ENCODE measurements at places on chromosomes 12 and 14.

DNA sequence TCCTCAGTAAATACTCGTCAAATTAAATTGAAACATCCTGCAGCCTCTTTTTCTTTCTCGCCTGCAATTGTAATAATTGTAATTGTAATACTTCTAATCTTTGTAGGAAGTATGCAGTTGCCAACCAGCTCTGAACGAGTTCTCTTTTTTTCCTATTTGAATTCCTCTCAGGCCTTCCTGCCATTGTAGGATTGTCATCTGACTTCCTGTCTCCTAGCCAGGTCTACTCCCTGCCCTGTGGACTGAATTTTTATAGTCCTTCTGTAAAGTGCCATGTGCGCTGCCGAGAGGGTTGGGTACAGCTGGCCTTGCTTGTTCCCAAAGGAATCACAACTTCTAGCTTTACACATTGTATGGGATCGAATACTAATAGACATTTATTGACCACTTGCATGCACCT, 183.3 kb downstream of the SSPN start:
- DNase-seq = no peak

DNA sequence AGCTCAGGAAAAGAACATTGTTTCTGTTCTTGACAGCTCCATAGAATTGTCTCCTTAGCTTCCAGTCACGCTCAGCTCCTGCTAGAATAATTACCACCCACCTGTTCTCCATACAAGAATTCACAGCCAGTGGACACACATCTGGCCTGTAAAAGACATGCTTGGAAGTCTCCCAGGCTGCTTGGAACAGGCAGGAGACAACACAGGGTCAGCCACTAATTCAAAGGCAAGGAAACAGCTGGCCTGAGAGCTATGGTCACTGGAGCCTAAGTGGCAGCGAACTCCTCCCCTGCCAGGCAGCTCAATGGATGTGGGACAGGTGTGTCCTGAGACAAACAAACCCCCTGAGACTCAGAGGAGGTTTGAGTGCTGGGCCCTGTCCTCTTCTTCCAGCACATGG, 22.9 kb upstream of the LTBP2 start:
- no peak for DNase-seq

DNA sequence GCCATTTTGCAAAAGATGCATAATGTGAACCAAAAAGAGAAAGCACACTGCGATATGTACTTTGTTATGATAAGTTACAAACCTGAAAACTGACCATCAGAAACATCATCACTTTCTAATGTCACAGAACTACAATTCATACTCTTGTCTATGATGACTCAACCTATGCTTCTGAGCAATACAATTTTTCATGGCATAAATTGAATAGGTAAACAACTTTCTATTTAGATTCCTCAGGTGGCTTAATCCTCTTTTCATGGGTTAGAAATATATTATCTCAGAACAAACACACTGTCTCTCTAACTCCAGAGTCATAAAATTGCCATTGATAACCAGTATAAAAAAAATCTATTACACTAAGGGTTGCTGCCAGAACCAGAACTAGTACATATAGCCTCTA, 1715.0 kb upstream of the FLRT2 start:
- DNase-seq = no peak

DNA sequence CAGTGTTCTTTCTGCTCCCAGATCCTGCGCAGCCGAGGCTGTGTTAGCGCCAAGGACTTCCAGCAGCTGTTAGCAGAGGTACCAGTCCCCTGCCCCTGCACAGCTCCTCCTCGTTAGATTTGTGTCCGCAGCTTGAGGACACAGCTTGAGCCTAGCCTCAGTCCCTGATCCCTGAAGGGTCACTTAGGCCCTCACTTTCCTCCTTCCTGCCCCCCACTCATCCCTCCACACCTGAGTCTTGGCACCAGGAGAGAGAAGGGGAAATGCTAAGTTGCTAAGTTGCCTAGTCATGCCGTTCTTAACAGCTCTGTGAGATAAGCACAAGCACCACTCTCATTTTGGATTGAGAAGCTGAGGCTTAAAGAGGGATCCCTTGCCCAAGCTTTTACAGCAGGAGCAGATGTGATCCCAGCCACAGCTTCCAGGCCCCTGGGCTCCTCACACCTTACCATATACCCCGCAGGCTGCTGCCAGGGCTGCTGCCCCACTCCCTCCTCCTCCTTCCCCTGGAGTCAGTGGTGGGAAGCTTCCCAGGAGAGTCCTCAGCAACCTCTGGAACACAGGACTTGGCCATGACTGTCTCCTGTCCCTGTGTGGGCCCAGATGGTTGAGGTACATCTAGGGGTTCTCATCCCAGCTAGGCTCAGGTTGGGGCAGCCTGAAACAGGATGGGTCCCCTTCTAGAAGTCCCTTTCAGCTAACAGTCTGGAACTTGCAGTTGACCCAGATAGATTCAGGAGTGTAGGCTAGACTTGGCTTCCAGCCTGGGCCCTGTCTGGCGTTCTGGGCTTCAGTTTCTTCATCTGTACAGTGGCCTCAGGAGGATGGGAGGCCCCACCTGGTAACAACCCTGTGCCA, 975 bp downstream of the OGFOD2 start:
- no peak for DNase-seq

DNA sequence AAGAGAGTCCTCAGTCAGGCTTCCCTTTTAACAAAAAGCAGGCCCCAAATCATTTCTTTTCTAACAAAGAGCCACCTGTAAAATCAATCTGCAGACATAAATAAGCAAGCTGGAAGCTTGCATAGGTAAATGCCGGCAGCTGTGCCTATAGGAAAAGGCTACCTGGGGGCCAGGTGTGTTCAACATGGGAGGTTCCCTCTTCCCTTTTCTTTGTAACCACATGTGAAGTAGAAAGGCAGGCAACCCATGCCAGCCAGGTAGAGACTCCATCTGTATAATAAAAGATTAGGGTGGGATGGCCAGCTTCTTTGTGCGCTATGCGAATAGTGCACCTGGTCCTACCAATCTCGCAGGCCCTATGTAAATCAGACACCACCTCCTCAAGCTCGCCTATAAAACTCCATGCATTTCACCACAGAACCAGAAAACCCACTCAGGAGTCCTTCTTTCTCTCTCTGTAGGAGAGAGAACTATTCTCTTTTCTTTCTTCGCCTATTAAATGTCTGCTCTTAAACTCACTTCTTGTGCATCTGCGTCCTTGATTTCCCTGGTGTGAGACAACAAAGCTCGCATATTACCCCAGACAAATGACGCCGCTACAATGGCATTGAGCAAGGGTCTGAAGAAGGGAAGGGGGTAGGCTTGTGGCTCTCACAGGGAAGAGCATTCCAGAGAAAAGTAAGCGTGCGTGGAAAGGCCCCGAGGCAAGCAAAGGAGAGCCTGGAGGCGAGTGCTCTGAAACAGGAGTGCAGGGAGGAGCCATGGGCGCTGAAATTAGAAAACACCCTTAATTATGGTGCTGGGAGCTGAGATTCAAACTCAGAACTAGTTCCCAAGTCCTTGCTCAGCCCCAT, 67.2 kb downstream of the TTC9 start:
- no peak for DNase-seq

GRCh38 chr12:1797011-1797901, 23.1 kb upstream of the LRTM2 start:
- no peak for DNase-seq

DNA sequence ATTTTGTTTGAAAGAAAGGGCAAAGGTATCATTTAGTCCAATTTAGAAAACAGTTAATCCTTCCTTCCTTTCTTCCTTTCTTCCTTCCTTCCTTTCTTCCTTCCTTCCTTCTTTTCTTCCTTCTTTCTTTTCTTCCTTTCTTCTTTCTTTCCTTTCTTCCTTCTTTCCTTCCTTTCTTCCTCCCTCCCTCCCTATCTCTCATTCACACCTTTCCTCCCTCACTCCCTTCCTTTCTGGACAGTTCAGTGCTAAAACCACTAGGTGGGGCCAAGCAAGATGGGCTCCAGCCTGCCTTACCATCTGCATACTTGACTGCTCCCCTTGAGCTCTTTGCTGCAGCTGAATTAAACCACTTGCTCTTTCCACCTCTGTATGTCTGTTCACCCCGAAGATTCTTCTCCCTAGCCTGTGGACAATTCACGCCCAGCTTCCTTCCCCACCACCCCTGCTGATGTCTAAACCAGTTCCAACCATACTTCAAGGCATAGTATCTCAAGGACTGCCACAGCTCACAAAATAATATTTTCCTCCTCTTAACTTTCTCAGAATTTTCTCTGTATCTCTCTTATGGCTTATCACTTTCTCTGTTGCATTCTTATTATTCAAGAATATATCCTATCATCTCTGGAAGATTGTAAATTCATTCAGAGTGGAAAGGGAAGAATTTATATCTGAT, 78.0 kb downstream of the DBX2 start:
- DNase-seq = no peak

GRCh38 chr12:40959041-40959440, 229.1 kb upstream of the PDZRN4 start:
- no peak for DNase-seq

DNA sequence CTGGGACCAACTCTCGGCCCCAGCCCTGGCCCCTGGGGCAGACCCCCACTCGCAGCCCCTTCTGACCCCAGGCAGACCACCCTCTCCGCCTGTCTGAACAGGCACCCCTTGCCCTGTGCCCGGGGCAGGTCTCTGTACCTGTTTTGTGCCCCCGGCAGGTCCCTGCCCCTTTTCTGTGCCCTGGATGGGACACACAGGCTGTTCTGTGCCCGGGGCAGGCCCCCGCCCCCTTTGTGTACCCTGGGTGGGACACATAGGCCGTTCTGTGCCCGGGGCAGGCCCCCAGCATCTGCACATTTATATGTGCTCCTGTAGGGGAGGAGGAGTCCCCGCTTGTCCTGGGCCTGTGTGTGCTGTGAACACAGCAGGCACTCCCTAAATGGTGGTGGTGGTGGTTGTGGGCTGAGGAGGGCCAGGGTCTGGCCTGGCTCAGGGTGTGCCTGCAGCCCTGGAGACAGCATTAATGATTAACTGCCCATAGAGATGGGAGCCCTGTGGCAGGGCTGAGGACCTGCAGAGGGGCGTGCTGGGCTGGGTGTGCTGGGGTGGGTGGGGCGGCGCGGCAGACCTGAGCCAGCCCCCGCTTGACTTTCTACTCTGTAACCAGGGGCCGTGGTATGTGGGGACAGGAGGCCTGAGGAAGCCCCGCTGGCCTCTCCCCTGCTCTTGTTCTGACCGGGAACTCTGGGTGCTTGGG, 3.7 kb downstream of the FBRSL1 start:
- DNase-seq = no peak

DNA sequence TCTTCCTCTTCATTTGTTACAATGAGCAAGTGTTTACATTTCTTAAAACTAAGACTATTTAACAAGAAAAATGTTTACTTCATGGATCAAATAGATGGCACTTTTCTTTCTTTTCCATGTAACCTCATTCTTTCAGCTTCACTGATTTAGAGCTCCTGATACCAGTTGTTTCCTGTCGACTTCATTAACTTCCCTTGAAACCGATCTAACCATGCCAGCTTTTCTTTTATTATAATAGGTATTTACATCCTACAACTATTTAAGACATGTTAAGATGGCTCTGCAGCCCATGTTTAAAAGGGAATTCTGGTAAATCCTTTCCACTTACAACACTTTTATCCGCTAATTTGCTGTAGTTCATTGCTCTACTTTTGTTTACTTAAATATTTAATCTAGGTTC, 107.3 kb upstream of the DCN start:
- DNase-seq = no peak

DNA sequence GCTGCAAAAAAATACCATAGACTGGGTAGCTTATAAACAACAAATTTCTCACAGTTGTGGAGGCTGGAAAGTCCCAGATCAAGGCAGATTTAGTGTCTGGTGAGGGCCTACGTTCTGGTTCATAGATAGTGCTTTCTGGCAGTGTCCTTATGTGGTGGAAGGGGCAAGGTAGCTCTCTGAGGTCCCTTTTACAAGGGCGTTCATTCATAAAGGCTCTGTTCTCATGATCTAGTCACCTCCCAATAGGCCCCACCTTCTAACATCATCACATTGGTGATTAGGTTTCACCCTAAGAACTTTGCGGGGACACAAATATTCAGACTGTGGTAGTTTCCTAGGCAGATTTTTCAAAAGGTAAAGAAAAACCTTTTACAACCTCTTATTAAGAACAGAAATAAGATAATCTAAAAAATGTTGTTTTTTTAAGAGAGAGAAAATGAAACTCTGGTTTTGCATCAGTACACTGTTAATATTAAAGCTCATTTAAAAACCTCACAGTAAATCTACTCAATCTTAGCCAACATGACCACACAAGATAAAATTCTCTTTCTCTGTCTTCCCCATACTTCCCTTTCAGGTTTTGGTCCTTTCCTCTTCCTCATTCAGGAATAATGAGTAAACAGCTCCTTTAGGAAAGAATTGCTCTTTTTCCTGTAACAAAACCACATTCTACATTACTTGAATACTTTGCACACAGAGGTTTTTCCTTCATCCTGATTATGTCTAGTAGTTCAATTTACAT, 117.5 kb downstream of the UNC79 start:
- no peak for DNase-seq

DNA sequence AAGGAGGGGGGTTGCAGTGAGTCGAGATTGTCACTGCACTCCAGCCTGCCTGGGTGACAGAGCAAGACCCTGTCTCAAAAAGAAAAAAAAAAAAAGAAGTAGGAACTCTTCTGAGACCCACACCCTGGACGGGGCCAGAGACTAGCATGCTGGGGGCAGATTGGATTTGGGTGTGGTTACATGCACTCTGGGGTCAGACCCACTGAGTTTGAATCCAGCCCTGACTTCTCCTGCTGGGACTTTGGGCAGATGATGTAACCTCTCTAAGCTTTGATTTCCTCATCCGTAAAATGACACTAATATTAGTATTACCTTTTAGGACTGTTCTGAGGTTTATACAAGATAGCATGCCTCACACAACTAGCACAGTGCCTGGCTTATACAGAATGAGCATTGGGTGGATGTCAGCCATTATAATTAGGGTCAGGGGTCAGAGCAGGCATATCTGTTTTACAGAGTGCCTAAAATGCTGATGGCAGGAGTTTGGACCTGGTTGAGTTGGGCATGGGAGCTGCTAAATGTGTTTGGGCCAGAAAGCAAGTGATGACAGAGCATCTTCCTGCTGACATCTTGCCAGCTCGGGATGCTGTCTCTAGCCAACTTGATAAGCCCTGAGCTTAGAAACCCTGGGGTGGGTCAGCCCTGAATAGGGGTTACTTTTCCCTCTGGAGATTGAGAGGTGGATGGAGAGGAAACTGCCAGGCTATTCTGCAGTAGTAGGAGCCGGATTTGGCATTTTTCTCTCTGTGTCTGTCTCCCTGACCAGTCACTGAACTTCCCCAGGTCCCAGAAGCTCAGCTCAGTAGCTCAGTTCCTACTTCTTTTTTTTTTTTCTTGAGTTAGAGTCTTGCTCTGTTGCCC, 15.5 kb downstream of the TPCN1 start:
- no peak for DNase-seq

DNA sequence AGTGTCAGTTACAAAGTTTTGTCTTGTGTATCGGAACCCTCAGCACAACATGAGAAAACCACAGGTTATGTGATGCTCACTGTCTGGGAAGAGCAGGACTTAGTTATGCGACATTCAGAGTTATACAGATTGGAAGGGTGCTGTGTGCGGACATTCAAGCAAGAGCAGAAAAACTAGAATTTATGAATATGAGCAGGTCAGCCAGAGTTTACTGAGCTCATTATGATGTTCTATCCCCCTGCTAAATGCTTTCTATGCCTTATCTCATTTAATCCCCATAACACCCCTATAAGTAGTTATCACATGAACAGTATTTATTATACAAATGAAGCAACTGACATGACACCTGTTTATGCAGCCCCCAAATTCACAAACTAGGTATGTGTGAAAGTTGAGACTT, 1083.2 kb downstream of the FLRT2 start:
- no peak for DNase-seq

Data from CD4-positive, alpha-beta T cell (primary cell).